Breast epithelium (tissue), 4 donors: ENCODE measurements at places on chromosomes 3 and 15. TPM values are rescaled to one million over a fixed set of nuclear protein-coding genes. Genes with fewer than 3 reads are reported as not detected.

DNA sequence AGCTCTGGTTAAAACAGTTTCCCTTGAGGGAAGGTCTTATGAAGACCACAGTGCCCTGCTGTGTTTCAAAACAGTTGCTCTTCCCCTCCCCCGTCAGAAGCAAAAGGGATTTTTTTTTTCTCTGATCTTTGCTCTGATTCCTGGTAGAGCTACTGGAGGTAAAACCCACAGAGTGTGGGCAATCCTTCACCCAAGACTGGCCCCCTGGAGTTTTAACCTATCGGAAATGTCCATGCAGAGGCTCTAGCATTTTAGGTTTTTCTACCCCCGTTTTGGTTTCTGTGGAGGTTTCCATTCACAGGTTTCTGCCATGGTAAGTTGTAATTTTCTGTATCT lies 27.7 kb downstream of the GRM2 start:
- DNase-seq, result no peak

- no peak for DNase-seq
Observed at GRCh38 chr15:75656813-75657212, 9.1 kb downstream of the SNX33 start.

DNA sequence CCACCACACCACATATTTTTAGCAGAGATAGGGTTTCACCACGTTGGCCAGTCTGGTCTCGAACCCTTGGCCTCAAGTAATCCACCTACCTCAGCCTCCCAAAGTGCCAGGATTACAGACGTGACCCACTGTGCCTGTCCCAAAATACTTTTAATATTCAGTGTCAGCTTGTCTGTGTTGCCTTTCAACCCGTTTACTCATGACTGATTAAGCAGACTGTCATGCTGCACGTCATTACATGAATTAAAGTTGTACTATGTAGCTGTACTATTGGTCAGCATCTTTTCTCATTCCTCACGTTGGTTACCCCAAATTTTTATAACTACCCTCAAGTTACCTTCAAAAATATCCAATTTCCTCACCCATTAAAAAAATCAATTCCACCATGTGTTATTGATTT lies 48.7 kb upstream of the GADL1 start:
- DNase-seq, result no peak

GRCh38 chr3:150653110-150653561 lies 50.0 kb downstream of the SELENOT start:
- no peak for DNase-seq

DNA sequence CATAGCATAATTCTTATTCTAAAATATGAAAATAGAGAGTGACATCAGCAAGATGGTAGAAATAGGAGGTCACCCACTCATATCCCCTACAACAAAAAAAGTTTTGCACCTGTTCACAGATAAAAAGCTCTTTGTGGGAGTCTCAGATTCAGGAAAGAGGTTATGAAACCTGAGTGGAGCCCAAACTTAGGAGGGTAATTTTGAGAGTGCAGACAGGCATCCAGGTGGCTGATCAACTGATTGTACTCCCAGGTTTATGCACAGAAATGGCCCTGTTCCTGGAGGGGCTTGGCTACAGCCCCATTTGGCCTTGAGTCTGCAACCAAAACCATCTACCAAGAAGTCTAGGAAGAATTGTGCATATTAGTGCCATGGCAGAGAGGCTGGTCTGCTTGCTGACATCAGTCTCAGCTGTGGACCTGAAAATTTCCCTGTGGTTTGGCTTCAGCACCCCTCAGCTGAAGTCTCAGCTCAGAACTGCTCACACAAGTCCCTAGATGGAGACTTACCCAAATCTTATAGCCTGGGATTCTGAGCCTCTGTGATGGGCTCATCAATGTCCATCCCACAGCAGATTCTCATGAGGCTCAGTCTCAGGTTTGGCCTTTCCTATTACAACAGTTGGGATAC lies 291.6 kb downstream of the IL20RB start:
- no peak for DNase-seq

GRCh38 chr3:128083396-128083795 lies 31.2 kb downstream of the SEC61A1 start:
- no peak for DNase-seq

DNA sequence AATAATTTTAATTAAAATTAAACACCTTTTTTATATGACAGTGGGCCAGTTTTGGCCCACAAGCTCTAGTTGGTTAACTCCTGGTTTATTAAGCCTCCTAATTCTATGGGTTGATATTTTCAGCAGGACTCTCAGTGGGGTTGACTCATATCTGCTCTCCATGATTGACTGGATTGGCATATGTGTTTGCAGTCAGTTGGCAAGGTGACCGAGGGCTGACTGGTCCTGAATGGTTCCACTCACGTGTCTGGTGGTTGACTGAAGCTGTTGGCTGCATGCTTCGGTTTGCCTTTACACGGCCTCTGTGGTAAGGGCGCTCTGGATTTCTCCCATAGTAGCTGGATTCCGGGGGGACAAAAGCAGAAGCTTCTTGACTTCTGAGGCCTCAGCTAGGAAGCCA lies 65.3 kb upstream of the ZNF280D start:
- DNase-seq, result no peak

- no peak for DNase-seq
Observed at GRCh38 chr15:39156646-39157250, 424.1 kb upstream of the THBS1 start.

DNA sequence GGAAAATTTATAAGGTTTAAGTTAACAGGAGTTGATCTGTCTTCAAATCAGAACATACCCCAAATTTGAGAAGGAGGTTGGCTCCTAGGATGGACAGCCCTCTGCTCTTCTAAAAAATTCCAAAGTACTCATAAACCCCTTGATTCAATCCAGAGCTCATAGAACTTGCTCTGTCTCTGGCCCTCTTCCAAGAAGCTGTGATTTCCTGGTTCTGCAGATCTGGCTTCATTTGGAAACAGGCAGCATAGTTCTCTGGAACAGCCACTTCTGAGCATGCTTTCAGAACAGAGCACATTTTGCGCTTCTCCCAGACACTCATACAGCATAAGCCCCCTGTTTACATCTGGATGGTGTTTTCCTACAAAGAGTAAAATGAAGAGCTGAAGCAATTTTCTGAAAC lies 96.7 kb downstream of the KBTBD8 start:
- DNase-seq, result no peak

GRCh38 chr15:79601405-79602086 lies 169.4 kb downstream of the MINAR1 start:
- no peak for DNase-seq

DNA sequence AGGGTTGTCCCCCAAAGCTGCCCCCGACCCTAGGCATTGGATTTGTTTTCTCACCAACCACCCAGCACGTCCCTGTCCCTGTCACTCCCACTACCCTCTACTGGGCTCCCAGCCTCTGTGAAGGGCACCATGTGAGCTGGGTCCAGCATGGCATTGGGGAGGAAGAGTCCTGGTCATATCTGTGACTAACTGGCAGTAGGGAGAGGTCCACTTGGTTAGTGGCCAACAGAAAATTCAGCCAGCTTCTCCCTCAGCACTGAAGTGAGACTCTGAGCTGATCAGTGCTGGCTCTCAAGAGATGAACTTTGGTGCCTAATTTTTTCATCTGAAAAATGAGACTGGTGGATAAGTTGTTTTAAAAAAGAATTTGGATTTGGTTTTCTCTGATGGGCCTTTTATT lies 11.3 kb upstream of the KIF23 start:
- DNase-seq, result no peak

DNA sequence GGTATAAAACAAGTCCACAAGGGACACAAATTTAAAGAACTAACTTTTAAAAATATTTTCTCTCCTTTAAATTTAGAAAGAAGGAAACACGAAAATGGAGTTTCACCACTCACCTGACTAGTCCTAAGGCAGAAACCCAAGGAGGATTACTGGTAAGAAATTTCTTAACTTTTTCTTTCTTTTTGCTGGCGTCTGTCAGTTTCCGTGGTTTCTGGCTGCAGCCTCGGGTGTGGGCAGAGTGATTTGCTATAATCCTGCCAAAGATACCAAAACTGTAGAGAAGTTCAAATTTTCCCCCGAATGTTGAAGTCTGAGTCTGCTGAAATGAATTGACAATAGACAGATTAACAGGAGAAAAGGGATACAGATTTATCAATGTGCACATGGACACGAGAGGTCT lies 843.6 kb upstream of the ALCAM start:
- no peak for DNase-seq

GRCh38 chr15:35078221-35078915 lies 6.7 kb downstream of the NANOGP8 start:
- DNase-seq, result no peak

GRCh38 chr3:146709969-146710368 lies 104.8 kb upstream of the PLSCR5 start:
- DNase-seq, result no peak

- no peak for DNase-seq
Observed at GRCh38 chr3:66618066-66618465, 117.2 kb upstream of the LRIG1 start.

DNA sequence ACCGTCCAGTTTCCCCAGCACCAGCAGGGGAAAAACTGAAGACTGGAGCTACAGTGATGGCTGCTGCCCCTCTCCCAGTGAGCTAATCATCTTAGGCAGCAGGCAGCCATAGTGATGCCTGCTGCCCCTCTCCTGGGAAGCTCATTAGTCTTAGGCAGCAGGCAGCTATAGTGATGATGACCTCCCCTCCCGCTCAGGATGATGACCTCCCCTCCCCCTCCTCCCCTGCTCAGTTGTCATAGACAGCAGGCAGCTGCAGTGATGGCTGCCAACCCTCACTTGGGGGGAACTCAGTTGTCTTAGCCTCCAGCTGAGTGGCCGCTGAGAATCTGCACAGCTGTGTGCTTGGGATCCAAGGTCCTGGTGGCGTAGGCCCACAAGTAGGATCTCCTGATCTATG lies 80.9 kb upstream of the MANF start:
- no peak for DNase-seq

GRCh38 chr3:177439694-177440269 lies 242.5 kb upstream of the TBL1XR1 start:
- no peak for DNase-seq

GRCh38 chr3:43499256-43499655 lies 122.6 kb downstream of the ANO10 start:
- DNase-seq, result no peak

GRCh38 chr3:52773361-52774065 lies 2.8 kb upstream of the NEK4 start:
- DNase-seq, result no peak

GRCh38 chr3:142363936-142364467 lies 83.8 kb downstream of the XRN1 start:
- no peak for DNase-seq

DNA sequence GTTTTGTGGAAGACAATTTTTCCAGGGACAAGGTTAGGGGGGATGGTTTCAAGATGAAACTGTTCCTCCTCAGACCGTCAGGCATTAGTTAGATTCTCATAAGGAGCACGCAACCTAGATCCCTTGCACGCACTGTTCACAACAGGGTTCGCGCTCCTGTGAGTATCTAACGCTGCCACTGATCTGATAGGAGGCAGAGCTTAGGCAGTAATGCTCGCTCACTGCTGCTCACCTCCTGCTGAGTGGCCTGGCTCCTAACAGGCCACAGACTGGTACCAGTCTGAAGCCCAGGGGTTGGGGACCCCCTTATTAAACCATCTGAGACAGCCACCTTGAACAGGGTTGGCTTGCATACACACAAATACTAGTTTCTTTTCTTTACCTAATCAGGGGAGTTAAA lies 13.5 kb upstream of the IMPG2 start:
- DNase-seq, result no peak

DNA sequence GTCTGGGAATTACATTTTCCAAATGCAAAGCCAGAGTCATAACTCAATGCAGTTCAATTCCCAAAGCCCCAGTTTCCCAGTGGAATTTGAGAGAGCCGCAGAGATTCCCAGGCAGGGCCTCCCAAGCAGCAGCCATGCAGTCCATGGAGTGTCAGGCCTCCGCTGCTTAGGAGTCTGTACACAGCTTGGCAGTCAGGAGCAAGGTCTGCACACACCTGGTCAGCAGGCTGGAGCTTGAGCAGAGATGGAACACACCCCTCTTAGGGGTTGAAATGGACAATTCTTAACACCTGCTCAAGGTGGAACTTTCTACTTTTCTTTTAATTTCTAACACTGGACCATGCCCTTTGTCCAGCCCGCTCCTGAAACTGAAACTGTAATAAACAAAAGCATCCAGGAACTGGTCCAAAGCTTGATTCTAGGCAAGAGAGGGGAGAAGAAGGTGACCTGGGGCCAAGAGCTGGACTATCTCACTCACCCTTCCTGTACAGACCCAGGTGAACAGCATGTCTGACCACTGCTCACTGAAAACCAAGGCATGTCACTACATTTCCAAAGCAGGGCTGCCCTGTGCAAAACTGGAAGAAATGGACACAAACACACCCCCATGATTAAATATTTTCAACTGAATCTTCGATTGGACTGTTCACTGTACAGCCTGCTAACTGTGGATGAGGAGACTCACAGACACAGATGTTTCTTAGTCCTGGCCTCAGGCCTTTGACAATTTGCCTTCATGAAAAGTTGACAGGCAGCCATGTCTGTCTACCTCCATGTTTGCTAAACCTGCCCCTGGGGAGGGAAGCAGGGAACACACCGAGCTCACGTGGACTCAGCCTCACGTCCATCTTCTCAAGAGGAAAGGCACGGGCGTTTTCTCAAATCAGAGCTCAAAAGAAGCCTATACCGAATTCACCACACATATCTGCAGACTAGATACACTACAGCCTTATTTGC lies 48.6 kb upstream of the DUSP7 start:
- DNase-seq, result no peak

DNA sequence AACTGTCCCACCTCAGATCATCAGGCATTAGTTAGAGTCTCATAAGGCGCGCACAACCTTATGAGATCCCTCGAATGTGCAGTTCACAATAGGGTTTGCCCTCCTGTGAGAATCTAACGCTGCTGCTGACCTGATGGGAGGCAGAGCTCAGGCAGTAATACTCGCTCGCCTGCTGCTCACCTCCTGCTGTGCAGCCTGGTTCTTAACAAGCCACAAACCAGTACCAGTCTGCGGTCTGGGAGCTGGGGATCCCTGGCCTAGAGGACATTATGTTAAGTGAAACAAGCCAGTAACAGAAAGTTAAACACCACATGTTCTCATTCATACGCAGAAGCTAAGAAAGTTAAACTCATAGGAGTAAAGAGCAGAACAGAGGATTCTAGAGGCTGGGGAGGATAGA lies 47.0 kb downstream of the MAP3K13 start:
- no peak for DNase-seq

- no peak for DNase-seq
Observed at GRCh38 chr15:67766968-67767367, 58.3 kb upstream of the SKOR1 start.

DNA sequence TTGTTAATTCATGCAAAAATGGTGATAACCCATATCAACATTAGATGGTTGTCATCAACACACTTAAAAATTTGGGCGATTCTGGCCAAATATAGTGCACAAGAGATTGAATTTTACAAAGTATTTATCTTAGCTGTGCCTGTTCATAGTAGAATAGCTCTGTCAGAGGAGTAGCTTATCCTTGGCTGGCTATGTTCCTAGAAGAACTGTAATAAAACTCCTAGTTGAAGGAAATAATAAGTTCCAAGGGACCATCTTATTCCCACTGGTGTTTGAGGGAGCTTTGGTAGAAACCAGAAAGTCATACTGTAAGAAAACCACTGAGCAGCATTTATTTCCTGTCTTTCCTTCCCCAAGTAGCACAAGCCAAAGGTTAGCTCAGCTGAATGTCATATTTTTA lies 201.8 kb downstream of the GRM7 start:
- DNase-seq, result no peak

GRCh38 chr3:172137287-172138192 lies 98.2 kb downstream of the FNDC3B start:
- no peak for DNase-seq

The LIPC gene
- 0.15 TPM for total RNA-seq

The ACSBG1 gene
- 2.0 TPM for total RNA-seq

The KCNMB3 gene
- total RNA-seq, result 3.7 TPM

The REC114 gene
- not detected for total RNA-seq

The LSAMP gene
- total RNA-seq, result 3.5 TPM

The PDHB gene
- 68.2 TPM for total RNA-seq

The ANKRD63 gene
- not detected for total RNA-seq

The SPRED1 gene
- total RNA-seq, result 28.1 TPM

The MESD gene
- total RNA-seq, result 27.2 TPM

The TTC21A gene
- total RNA-seq, result 5.9 TPM
